ENCODE measurements at places on chromosomes 16 and 17.

- no peak for DNase-seq
Observed at GRCh38 chr16:52090080-52090479, 456.9 kb downstream of the TOX3 start.

DNA sequence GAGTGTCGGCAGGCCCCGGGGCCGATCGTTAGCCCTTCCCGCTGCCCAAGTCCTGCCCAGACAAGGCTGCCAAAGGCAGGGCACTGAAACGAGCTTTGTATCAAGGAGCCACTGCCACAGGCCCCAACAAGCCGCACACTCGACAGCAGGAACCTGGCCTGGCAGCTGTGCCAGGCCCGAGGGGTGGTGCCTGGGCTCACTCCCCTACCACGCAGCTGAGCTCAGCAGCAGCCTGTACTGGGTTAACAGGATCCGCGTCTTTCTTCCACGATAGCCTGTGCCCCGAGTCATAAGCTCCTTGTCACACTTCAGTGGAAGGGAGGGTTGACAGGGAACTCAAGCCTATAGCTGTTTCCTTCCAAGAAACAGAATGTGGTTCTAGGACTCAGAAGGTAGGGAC, 87.9 kb downstream of the ABR start:
- no peak for DNase-seq

DNA sequence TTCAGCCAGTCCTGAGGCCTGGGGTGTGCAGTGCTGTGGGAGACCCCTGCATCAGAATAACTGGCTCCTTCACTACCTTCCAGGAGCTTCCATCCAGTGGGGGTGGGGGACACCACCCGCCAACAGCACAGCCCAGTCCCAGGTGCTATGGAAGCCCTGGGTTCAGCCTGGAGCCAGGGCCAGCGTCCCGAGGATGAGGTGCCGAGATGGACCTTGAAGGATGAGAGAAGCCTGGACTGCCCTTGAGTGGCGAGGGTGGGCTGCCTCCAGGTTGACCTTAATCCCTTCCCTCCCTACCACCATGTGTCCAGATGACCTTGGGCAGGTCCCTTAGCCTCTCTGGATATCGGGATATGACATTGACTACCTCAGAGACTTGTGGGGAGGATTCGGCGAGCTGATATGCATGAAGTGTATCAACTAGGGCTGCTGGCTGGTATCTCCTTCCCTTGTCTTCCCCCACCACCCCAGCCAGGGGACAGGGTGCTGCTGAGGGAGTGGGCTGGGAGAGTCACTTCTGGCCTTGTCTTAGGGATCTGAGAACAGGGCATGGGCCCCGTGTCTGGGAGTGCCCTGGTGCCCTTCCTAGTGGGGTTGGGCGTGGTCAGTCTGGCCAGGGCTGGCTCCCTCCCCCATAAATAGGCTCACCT, 14.2 kb upstream of the LASP1NB start:
- no peak for DNase-seq

DNA sequence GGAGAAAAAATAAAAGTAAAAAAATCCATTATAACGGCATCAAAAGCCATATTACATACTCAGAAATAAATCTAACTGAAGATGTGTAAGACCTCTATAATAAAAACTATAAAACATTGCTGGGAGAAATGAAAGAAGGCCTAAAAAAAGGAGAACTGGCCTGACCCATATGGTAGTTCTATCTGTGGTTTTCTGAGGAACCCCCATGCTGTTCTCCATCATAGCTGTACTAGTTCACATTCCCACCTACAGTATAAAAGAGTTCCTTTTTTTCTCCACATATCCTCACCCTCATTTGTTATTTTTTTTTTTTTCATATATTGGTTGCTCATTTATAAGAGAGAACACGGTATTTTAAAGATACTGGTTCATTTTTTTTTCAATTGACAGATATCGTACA, 191.8 kb downstream of the STX8 start:
- DNase-seq: no peak

- no peak for DNase-seq
Observed at GRCh38 chr16:48091117-48091516, 64.7 kb downstream of the ABCC12 start.

DNA sequence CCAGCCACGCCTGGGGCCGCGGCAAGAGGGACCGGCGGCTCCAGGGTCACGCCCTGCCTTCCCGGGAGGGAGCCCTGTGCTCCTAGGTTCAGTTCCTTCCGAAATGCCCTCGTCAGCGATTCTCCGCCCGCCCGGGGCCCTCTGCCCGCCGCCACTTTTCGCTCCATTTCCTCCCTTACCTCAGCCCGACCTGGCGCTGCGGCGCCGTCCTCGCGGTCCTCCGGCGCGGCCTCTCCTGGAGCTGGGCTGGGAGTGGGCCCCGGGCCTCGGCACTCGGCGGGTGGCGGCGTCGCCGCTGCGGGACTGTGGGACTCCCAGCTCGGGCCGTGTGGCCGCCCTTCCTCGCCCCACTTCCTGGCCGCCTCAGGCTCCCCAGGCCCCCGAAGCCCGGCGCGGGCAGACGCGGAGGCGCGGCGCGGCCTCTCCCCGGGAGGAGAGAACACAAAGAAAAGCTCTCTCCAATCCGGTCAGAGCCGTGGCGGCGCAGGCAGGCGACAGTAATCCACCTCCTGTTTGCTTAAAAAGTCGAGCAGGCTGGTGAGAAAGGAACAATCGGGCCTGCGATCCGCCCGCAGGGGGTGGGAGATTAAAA, 1.6 kb downstream of the BAHCC1 start:
- DNase-seq: no peak

DNA sequence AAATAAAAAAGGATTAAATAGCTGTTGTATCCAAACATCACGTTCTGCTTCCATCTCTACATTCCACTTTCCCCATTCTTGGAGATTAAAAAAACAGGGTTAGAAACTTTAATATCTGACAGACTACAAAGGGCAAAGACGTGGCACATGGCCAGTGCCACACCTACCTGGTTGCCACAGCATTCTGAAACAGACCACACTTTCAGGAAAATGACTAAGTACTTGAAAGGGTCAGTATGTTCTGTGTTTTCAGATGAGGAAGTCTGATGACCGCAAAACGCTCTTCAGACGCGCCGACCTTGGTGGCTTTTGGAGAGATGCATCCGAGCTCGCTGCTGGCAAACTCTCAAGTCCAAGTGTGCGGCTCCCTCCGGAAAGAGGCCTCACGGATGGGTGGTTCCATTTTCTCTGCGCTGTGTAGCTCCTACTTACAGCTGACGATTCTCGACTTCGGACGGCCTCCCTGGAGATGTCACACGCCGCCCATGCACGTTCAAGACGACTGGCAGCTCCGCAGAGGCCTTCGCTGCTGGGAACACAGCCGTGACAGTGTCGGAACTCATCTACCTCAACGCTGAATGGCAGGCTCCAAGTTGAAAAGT, 15.5 kb downstream of the MAP1LC3B start:
- DNase-seq: no peak

DNA sequence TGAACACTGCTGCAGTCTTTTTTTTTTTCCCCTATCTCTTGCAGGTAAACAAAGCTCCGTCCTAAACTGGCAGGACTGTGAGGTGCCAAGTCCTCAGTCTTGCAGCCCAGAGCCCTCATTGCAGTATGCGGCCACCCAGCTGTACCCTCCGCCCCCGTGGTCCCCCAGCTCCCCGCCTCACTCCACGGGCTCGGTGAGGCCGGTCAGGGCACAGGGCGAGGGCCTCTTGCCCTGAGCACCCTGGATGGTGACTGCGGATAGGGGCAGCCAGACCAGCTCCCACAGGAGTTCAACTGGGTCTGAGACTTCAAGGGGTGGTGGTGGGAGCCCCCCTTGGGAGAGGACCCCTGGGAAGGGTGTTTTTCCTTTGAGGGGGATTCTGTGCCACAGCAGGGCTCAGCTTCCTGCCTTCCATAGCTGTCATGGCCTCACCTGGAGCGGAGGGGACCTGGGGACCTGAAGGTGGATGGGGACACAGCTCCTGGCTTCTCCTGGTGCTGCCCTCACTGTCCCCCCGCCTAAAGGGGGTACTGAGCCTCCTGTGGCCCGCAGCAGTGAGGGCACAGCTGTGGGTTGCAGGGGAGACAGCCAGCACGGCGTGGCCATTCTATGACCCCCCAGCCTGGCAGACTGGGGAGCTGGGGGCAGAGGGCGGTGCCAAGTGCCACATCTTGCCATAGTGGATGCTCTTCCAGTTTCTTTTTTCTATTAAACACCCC, 13.8 kb downstream of the IL34 start:
- no peak for DNase-seq

GRCh38 chr16:19589771-19590302, 34.3 kb downstream of the VPS35L start:
- no peak for DNase-seq

- DNase-seq: no peak
Observed at GRCh38 chr17:55200904-55201303, 63.9 kb upstream of the HLF start.

GRCh38 chr17:17815062-17815406, 21.8 kb downstream of the SREBF1 start:
- no peak for DNase-seq

DNA sequence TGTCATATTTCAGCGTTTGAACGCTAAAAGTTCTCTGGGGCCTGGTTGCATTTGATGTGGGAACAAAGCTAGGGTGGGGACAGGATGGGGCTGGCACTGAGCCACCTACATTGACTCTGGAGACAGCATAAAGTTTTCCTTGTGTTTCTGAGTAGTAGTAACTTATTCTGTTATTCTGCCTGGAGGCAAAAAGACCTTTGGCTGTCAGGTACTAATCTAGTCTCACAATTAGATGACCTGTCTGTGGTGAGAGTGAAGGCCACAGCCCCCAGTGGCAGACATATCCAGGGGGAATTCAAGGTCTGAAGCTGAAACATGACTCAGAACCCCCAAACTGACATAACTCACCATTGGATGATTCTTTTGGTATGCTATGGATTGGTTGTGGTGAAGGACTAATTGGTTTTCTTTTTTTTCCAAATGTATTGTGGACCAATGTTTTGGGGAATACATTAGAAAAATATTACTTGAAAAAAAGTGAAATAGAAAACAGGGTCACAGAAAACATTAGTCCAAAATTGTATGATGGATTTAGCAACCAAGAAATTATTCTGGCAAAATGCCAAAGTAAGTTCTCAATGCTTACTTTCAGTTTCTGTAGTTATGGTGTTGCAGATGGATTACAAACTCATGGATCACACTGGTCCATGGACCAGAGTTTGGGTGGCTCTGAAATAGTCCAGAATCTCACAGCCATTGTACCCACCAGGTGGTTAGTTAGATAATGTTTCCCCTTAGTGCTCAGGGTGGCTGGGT, 10.5 kb upstream of the SALL1 start:
- DNase-seq: no peak

DNA sequence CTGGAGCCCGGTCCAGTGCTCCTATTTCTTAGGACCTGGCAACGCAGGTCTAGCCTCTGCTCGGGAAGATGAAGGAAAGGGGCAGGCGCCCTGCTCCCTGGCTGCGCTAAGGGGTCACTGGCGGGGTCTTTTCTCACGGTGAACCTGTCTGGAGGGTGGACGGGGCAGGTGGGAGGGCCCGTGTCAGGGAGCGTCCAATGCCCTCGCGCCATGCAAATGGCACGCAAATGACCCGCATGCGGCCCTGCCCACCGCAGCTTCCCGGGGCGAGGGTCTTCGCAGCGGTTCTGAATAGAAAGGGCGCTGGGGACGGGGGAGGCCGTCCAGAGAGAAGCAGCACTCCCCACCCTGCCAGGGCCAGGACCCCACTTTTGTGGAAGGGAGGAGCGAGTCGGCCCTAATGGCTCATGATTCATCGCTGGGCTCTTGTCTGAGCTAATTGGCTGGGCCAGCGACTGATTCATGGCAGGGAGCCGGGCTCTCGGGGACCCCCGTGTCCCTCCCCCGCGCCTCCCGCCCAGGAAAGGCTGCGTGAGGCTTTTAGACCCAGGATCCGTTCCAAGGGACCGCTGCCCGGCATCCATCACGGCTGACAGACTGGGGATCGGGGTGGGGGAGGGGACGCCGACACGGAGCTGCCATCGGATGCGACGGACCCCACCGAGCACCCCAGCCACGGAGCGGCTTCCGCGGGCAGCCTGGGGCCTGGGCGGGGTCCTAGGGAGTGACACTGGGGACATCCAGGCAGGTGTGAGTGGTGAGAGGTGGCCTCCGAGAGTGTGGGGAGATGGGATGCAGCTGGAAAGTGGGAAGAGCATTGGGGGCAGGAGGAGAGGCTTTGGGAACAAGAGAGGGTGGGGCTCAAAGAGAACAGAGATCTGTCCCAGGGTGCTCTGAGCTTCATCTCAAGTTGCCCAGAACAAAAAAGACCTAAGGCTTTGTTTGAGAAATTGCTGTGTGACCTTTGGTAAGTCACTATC, 25.0 kb upstream of the NGFR start:
- DNase-seq: no peak

GRCh38 chr16:71424626-71425025, 17.2 kb downstream of the TLE7 start:
- DNase-seq: no peak

DNA sequence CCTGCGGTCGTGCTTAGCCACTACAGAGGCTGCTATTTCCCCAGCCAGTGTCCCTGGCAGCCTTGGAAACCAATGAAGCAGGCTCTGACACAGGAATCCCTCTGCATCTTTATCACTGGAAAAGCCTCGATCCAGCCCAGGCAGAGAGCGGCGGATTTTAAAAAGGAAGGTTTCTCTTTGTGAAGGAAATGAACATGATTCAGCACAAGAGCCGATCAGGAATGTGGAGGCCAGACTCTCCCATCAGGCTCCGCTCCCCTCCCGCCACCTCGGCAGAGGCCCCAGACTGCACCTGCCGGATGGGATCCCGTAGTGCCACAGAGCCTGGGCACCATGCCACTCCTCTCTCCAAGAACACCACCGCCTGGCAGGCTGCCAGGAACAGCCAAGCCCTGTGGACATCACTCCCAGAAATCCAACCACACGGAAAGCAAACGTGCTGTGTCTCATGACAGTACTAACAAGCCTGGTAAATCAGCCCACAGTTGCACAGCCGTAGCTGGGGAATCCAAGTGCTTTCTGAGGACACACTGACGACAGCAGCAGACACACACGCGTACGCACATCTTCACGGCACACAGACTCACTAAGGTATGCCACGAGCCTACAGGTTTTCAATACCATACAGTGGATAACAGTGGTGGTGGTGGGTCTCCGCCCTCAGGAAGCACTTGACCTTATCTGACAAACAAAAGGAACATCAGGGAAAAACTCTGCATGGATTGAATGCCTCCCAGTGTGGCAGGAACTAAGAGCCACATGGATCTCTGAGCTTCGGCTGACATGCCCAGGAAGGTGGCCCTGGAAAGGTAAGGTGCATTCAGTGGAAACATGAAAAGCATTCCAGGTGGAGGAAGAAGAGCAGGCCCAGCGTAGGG, 5.4 kb downstream of the LRRC75A start:
- DNase-seq: no peak

GRCh38 chr16:1740781-1741490, 30.4 kb downstream of the NME3 start:
- DNase-seq: no peak

GRCh38 chr17:12402963-12403622, 262.6 kb upstream of the MYOCD start:
- no peak for DNase-seq

GRCh38 chr16:4283441-4283840, 10.6 kb upstream of the TFAP4 start:
- no peak for DNase-seq

Data from NT2/D1 (cell line).